ENCODE measurements at places on chromosomes 6 and 20.

- no peaks in the 10 kb centered on the region for H3K27me3 ChIP-seq
- peak; percentile 60 for DNase-seq
- peak overlapping the region; percentile 74 for H3K4me3 ChIP-seq
- H3K4me1 ChIP-seq, result peaks cover 59% of the 10 kb centered on the region
Observed at GRCh38 chr20:31666258-31667042, 28.7 kb downstream of the COX4I2 start.

DNA sequence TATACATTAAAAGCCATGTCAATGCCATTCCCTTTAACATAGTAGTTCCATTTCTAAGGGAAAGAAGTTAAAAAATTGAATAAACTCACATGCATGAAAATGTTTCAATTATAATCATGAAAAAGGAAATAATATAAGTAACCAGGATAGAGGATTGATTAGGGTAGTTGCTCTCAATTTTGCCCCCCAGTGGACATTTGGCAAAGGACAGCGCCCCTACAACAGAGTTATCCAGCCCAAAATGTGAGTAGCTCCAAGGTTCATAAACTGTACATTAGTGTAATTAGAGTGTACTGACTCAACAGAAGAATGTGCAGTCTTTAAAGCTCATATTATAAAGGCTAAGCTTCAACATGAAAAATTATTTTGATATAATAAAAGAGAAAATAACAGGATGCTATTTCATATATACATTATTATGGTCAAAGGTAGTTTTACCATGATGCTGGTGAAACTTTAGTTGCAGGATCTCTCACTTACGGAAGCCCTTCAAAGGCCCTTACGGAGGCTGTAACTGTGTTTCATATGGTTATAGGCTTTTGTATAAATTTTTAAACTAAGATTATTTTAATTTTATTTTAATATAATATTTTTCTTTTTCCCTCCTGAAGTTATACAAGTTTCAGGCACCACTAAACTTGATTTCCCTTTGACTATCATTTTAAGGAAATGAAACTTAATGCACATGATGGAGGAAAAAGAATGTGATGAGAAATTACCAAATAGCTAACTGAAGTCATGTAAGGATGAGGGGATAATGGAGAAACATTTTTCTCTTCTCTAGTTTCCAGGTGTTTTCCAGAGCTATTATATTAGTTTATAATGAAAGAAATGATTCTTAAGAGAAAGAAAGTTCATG is 403.6 kb downstream of the PLCB1 start:
- no peak for DNase-seq
- no peaks in the 10 kb centered on the region for H3K36me3 ChIP-seq
- H3K4me3 ChIP-seq, result no peak overlapping the region
- peaks cover 7% of the 10 kb centered on the region for H3K4me1 ChIP-seq

GRCh38 chr6:134080171-134080795 is 27.9 kb upstream of the SLC2A12 start:
- H3K4me1 ChIP-seq, result peaks cover 11% of the 10 kb centered on the region
- H3K27ac ChIP-seq, result no peak overlapping the region
- no peak overlapping the region for H3K4me3 ChIP-seq
- H3K27me3 ChIP-seq, result peaks cover 2% of the 10 kb centered on the region

- no peak overlapping the region for H3K4me3 ChIP-seq
- no peaks in the 10 kb centered on the region for H3K36me3 ChIP-seq
Observed at GRCh38 chr6:82397962-82398692, 34.5 kb downstream of the TPBG start.

- no peaks in the 10 kb centered on the region for H3K27me3 ChIP-seq
- no peak overlapping the region for H3K4me3 ChIP-seq
- no peak for DNase-seq
- no peaks in the 10 kb centered on the region for H3K4me1 ChIP-seq
Observed at GRCh38 chr6:158131926-158132325, 36.1 kb downstream of the SERAC1 start.

- no peak overlapping the region for H3K4me3 ChIP-seq
- H3K36me3 ChIP-seq, result no peaks in the 10 kb centered on the region
- H3K27me3 ChIP-seq, result peaks cover 28% of the 10 kb centered on the region
- H3K4me1 ChIP-seq, result no peaks in the 10 kb centered on the region
- DNase-seq, result no peak
Observed at GRCh38 chr6:47144306-47144705, 102.2 kb upstream of the ADGRF1 start.

DNA sequence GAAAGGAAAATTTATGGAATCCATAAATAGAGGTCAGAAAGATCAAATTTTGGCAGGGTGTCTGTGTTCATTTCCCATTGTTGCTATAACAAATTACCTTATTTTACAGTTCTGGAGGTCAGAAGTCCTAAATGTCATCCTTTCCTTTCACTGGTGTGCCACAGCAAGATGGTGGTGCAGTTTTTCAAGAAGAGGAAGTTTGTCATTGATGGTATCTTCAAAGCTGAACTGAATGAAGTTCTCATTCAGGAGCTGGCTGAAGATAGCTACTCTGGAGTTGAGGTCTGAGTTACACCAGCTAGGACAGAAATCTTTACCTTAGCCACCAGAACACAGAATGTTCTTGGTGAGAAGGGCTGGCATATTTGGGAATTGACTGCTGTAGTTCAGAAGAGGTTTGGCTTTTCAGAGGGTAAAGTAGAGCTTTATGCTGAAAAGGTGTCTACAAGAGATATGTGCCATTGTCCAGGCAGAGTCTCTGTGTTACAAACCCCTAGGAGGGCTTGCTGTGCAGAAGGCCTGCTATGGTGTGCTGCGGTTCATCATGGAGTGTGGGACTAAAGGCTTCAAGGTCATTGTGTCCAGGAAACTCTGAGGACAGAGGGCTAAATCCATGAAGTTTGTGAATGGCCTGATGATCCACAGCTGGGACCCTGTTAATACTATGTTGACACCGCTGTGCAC is 7.2 kb upstream of the CCNC start:
- DNase-seq, result no peak
- no peaks in the 10 kb centered on the region for H3K4me1 ChIP-seq
- no peak overlapping the region for H3K27ac ChIP-seq
- H3K36me3 ChIP-seq, result peaks cover under 1% of the 10 kb centered on the region
- no peak overlapping the region for H3K4me3 ChIP-seq

- no peak overlapping the region for H3K27ac ChIP-seq
- H3K4me1 ChIP-seq, result peaks cover 29% of the 10 kb centered on the region
- no peaks in the 10 kb centered on the region for H3K27me3 ChIP-seq
- H3K4me3 ChIP-seq, result no peak overlapping the region
Observed at GRCh38 chr6:149063468-149063867, 254.0 kb upstream of the TAB2 start.

DNA sequence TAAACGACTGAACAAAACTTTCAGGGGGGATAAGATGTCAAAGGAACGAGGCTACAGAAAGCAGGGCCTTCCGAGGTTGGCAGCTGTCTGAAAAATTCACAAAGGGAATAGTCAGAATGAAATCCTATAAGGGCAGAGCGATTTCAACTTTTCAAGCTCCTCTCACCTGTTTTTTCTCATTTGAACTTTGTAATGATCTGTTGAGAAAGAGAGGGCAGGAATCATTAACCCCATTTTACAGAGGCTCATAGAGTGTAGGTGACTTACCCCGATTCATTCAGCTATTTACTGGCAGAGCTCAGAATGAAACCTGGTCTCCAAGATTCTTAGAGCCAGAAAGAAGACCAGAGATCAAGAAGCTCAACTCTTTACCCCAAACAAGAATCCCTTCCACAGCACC is 266.1 kb upstream of the ARID1B start:
- no peak overlapping the region for H3K27ac ChIP-seq
- peaks cover 4% of the 10 kb centered on the region for H3K4me1 ChIP-seq
- H3K4me3 ChIP-seq, result no peak overlapping the region
- DNase-seq, result no peak
- H3K27me3 ChIP-seq, result peaks cover 79% of the 10 kb centered on the region
- no peaks in the 10 kb centered on the region for H3K36me3 ChIP-seq

- no peak for DNase-seq
- H3K4me1 ChIP-seq, result peaks cover 18% of the 10 kb centered on the region
- H3K27me3 ChIP-seq, result peaks cover under 1% of the 10 kb centered on the region
- peaks cover 13% of the 10 kb centered on the region for H3K36me3 ChIP-seq
- peak overlapping the region; percentile 89 for H3K27ac ChIP-seq
- H3K4me3 ChIP-seq, result peak overlapping the region; percentile 85
Observed at GRCh38 chr20:38447931-38448675, 13.0 kb upstream of the SNHG17 start.

GRCh38 chr20:34493646-34494045 is 22.6 kb upstream of the DYNLRB1 start:
- no peak overlapping the region for H3K4me3 ChIP-seq
- peak overlapping the region; percentile 82 for H3K27ac ChIP-seq
- H3K36me3 ChIP-seq, result peaks cover 72% of the 10 kb centered on the region
- H3K27me3 ChIP-seq, result no peaks in the 10 kb centered on the region

GRCh38 chr20:13017235-13017634 is 8.5 kb downstream of the SPTLC3 start:
- H3K4me3 ChIP-seq, result no peak overlapping the region
- H3K27ac ChIP-seq, result no peak overlapping the region
- no peaks in the 10 kb centered on the region for H3K27me3 ChIP-seq
- no peak for DNase-seq

DNA sequence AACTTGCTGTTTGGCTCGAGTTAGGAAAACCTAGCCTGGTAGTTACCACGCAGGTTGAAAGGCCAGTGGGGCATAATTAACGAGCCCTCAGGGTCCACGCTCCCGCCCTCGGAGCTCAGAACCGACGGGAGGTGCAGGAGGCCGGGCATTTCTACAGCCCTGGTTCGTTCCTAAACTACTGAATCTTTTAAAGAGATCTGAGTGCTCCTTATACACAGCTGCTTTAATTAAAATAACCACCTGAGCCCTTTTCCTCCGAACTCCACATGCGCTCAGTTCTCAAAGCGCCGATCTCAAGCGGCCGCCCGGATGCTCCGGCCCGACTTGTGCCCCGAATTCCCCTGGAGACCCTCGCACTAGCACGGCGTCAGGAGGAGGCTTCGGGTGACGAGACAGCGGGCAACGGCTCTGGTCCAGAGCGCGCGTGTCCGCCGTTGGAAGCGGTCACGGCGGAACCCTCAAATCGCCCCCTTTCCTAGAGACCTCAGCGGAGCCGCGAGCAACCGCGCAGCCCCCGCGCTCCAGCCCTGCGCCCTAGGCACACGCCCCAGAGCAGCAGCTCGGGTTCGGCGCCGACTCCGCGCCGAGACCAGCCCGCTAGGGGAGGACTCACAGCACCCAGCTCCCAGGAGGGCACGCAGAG is 397 bp downstream of the WDR27 start:
- H3K27ac ChIP-seq, result peak overlapping the region; percentile 95
- no peak for DNase-seq
- peaks cover 16% of the 10 kb centered on the region for H3K4me1 ChIP-seq
- peak overlapping the region; percentile 89 for H3K4me3 ChIP-seq

- H3K4me1 ChIP-seq, result no peaks in the 10 kb centered on the region
- no peaks in the 10 kb centered on the region for H3K27me3 ChIP-seq
- no peak for DNase-seq
- H3K36me3 ChIP-seq, result no peaks in the 10 kb centered on the region
Observed at GRCh38 chr6:81773887-81774286, 21.4 kb upstream of the TENT5A start.

- DNase-seq, result no peak
- H3K36me3 ChIP-seq, result no peaks in the 10 kb centered on the region
- no peak overlapping the region for H3K27ac ChIP-seq
- H3K27me3 ChIP-seq, result peaks cover 55% of the 10 kb centered on the region
- no peaks in the 10 kb centered on the region for H3K4me1 ChIP-seq
Observed at GRCh38 chr6:39688494-39688893, 36.7 kb downstream of the KIF6 start.

DNA sequence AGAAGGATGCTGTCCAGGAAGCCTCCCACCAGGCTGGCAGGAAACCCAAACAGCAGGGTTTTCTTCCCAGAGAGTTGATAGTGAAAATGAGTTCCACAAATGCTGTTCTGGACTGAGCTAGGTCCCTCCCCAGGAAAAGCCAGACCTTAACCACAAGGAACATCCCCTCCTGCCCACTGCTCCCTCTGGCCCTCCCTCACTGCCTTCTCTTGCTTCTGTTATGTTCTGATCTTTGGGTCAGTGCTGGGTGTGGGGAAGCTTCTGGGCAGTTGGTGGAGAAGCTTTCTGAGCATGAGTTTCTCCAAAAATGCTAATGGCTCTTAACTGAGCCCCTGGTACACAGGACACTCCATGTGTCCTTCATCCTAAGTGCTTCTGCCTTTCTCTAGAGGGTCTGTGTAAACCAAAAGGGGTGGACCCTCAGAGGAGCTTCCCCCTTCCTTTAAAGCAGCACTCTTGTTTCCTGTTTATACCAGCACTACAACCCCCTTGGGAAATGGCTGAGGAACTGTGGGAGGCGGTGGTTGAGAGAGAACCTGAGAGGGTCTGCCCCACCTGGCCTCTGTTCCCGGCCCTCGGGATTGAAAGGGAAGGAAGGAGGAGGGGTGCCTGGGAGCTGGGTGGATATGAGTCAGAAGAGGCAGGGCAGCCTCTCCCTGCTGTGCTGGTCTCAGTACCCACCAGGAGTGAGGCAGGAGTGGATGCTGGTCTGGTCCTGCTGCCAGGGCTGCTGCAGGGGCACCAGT is 42.0 kb downstream of the CDS2 start:
- H3K27ac ChIP-seq, result peak overlapping the region; percentile 87
- DNase-seq, result no peak
- peak overlapping the region; percentile 47 for H3K4me3 ChIP-seq
- H3K4me1 ChIP-seq, result peaks cover 76% of the 10 kb centered on the region
- peaks cover 24% of the 10 kb centered on the region for H3K36me3 ChIP-seq
- H3K27me3 ChIP-seq, result no peaks in the 10 kb centered on the region

- H3K27me3 ChIP-seq, result no peaks in the 10 kb centered on the region
- DNase-seq, result no peak
- no peak overlapping the region for H3K27ac ChIP-seq
- H3K4me1 ChIP-seq, result no peaks in the 10 kb centered on the region
Observed at GRCh38 chr6:148943451-148943850, 196.6 kb downstream of the UST start.

All from effector memory CD8-positive, alpha-beta T cell (primary cell).